ENCODE measurements at places on chromosomes 6 and 20.

DNA sequence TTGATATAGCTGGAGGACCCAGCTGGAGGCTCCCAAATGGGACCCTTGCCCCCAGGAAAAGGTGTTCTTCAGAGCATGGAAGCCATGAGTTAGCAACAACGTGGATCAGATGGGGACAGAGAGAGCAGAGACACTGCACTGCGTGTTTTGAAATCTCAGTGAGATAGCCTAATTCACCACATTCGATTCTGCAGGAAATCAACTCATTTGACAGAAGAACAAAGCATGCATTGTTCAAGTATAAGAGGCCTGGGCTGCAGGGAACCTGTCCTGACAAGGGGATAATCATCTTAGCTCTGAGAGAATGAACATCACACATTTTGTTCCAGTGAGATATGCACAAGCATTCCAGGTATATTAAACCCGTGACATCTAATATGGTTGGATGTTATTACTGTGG lies 450.2 kb downstream of the CDH26 start:
- DNase-seq, result no peak

DNA sequence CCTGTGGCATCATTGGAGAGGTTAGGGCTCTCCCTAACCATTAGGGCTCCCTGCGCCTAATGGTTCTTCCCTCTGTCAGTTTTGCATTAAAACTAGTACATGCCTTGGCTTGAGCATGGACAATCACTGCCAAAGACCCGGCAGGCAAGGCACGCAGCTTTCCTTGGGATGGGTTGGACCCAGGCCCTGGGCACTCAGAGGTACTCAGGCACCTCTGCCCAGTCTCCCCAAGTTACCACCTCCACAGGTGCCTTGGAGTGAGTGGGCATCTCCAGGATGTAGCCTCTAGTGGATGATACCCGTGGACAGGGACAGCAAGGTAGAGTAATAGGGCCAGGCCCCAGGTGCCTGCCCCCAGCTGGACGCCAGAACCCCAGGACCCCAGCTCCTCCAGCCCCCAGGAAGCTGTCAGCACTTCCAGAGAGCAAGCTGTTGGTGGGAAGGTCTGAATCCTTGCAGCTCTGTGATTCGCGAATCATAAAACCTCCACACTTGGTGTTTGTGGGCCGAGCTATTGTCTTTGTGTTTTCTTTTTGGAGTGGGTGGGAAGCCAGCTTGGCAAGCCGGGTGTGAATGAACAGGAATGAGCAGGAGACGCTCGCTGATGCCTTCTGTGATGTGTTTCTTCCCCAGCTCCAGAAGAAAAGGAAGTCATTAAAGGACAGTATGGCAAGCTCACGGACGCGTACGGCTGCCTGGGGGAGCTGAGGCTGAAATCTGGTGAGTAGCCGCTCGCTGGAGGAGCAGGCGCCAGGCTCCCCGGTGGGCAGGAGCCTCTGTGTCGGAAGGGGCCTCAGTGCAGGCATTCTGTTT lies 35.1 kb downstream of the SYNJ2 start:
- no peak for DNase-seq

GRCh38 chr6:149453597-149454345 lies 31.0 kb downstream of the ZC3H12D start:
- no peak for DNase-seq

- DNase-seq, result no peak
Measured at GRCh38 chr6:113796038-113796437, 61.1 kb upstream of the MARCKS start.

- DNase-seq, result no peak
Measured at GRCh38 chr6:131216246-131216645, 81.0 kb downstream of the AKAP7 start.

GRCh38 chr6:123518441-123519188 lies 118.1 kb downstream of the TRDN start:
- no peak for DNase-seq

DNA sequence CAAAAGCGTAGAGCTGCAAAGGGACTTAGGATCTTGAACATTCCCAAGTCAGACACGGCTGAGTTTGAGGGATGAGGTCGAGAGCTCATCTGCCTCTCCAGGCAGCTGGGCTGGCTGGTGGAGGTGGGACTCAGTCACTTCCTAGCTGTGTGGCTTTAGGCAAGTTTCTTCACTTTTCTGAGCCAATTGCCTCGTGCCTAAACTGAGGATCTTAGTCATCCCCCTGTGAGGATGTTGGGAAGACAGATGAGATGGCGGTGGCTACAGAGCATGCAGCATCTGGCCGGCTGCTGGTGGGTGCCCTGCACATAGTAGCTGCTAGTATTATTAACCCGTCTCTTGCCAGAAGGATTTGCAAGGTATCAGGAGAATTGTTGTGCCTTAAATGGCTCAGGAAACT lies 27.5 kb downstream of the TFAP2C start:
- no peak for DNase-seq

DNA sequence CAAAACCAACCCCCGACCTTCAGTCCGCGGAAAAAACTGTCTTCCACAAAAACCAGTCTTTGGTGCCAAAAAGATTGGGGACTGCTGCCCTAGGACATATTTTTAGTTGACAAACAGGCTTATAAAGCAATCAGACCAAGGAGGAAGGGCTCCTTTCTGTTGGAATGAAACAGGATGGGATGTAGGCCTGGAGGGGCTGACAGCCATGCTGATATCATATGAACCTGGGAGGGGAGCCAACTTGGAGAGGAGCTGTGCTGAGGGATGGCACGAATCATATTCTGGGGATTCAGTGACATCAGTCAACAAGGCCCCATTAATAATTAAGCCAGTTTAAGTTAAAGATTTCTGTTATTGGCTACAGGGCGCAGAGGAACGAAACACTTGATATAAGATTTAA lies 225.4 kb upstream of the TSHZ2 start:
- no peak for DNase-seq

DNA sequence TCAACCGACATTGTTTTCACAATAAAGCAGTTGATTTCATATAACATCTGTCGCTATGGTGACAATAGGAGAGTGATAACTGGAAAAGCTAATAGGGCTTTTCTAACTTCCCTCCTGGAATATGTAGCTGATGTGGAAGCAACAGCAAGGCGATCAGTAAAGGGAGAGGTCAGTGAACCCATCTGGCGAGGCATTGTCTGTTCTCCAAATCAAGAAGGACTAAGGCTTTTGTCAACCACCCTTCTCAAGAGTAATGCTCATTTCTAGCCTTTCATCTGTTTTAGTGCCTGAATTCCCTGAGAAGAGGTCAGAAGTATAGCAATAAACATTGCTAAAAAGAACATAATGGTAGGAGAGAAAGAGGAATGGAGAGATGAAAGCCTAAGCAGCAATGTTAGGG lies 201.3 kb downstream of the AKAP7 start:
- no peak for DNase-seq

GRCh38 chr20:1657556-1658334 lies at the start of gene SIRPG:
Gene SIRPG (minus strand): TSS chr20:1657779. CDS start chr20:1657714, 65 bp downstream.
- no peak for DNase-seq

DNA sequence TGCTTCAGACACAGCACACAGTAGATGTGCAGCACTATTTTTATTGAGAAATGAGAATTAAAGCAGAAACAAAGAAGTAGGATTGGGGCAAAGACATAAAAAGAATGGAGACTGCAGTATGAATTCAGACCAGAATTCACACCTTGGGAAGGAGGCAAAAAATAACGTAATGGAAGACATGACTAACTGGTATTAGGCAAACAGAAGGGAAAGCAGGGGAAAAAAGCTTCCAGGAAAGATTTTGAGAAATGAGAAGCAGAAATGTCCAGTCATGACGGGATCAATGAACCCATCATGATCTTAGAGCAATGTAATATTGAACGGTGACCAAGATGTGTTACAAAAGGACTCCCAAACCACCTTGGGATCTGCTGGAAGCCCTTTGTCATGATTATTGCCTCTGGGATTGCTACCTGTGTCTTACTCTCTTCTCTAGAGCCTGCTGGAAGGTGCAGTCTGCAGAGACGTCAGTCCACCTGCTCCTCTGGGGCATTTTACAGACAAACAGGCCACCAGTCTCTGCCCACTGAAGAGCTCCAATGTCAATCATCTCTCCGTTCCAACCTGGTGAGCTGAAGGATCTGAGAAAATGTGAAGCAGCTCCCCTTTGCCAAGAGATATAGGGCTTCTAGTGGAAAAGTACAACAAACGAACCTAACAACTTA lies 8.7 kb downstream of the NUDT3 start:
- no peak for DNase-seq

GRCh38 chr20:49328790-49329189 lies 50.9 kb upstream of the ZNFX1 start:
- DNase-seq, result no peak

- no peak for DNase-seq
Measured at GRCh38 chr20:400454-401275, 7.4 kb upstream of the RBCK1 start.

DNA sequence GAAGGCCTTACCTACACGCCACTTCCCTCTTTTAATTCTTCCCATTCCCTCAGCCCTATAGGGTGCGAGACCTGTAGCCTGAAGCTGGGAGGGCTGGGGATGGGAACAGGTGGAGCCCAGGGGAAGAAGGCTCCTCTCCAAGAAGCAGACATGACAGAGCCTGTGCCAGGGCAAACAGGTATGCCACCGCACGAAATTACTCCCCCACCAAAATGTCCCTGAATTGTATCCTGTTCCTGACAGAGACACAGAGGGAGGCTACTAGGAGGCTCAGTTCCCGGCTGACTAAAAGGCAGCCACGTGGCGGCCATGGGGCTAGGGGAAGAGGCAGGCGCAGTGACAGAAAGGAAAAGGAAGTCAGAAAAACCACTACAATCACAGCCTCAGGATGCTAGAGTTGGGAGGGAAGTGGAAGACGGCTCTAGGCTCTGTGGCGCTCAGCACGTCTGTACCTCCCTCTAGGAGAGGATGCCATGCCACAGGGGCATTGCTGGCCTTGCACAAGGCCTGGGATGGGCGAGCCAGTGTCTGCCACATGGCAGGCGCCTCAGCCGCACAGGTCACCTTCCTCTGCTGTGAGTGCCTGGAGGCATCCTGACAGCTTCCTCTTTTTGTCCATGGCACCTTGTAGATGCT lies 27.7 kb downstream of the TFEB start:
- no peak for DNase-seq

- no peak for DNase-seq
Measured at GRCh38 chr6:81204731-81205130, 547.8 kb downstream of the TENT5A start.

- DNase-seq, result no peak
Measured at GRCh38 chr6:15365273-15365687, 119.4 kb downstream of the JARID2 start.

- no peak for DNase-seq
Measured at GRCh38 chr6:100904316-100904715, 23.2 kb upstream of the ASCC3 start.

GRCh38 chr6:125307964-125308615 lies 6.3 kb upstream of the HDDC2 start:
- no peak for DNase-seq

DNA sequence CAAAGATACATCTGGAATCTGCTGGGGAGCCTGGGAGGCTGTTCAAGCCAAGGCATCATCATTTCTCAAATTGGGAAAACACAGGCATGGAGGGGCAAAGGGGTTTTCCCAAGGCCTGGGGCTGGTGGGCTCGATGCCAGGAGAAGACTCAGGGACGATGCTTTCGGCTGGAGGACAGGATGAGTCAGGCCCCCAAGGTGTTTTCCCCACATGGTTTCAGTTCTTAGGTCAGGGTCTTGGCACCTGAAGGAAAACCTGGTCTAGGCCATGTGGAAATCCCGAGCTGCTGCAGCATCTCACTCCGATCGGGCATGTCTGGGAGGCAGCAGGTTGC lies 348.1 kb downstream of the CDC5L start:
- DNase-seq, result peak; percentile 14

DNA sequence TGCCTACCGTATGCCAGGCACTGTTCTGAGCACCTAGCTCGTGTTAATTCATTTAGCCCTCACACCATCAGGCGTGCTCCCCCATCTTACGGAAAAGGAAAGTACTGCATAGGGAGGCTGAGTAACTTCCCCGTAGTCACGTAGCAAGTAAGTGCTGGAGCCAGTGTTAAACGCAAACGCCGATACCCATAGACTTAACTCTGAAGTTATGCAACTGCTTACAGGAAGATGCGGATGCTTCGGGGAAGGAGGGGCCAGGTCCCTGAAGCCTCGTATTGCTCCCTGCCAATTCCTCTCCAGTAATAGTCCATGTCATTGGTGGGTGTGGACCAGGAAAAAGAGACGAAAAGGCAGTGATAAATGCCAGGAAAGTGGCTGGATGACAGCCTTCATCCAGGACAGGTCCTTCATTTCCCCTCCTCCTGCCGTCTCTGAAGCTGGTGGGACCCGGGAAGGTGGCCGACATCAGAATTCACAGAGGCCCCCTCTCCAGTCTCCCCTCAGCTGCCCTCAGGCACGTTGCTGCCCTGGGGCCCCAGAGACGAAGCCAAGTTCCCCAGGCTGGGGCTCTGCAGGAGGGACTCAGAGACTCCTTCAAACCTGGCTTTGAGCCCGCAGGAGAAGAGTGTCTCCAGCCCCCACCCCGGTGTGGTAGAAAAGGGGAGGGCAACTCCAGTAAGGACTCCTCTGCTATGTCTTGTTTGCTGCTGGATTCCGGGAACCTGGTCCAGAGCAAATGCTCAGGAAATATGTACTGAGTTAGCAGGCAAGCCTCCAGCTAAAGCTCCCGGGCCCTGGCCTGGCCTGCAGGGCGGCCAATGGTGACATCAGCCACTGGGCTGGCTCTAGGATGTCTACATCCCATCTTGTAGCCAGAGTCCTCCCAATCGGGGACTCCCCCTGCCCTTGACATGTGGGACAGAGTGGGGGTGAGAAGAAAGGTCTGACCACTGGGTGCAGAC lies 37.8 kb downstream of the RAB44 start:
- DNase-seq, result no peak

GRCh38 chr20:33441142-33441955 lies 2.2 kb downstream of the SNTA1 start:
- DNase-seq, result no peak

DNA sequence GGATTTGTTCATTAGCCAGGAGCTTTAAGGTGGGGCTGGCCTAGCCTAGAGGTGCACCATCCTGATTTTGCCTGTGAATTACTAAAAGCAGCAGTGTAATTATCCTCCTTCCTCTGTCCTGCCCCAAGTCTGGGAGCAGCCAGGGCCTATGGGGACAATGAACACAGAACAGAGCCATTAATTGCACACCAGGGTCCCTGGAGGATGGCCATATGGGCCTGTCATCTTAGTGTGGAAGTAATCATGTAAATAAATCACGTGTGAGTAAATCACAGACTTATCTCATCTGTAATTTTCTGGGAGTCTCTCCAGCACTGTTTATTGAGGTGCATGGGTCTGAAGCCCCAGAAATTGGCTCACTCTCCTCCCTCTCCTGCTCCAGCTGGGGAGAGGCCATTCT lies 176.3 kb downstream of the LRFN2 start:
- no peak for DNase-seq

DNA sequence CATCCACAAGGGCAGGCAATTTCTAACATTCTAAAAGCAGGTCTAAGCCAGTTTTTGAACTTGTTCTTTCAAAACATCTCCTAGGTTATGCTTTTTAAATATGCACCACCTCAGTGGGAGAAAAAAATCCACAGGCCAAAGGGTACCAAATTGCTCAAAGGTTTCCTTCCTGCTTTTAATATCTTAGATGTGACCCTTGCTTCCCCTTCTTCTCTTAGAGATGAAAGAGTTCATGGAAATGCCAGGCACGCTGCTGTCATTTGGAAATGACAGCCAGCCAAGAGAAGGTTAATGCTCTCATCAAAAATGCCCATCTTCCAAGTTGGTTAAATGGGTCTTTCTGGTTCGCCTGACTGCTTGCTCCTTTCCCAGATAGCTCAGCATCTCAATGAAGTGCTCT lies 497.1 kb downstream of the CD83 start:
- no peak for DNase-seq

- DNase-seq, result no peak
Measured at GRCh38 chr6:8274226-8274625, 161.1 kb downstream of the SLC35B3 start.

All from stimulated activated CD8-positive, alpha-beta memory T cell treated with anti-CD3 and anti-CD28 coated beads, Interleukin-7, amount 100 ng/mL, for 48 hours (primary cell).